Gastroesophageal sphincter (tissue), 4 donors: ENCODE measurements at places on chromosomes 6 and 20. TPM values are rescaled to one million over a fixed set of nuclear protein-coding genes. Genes with fewer than 3 reads are reported as not detected.

DNA sequence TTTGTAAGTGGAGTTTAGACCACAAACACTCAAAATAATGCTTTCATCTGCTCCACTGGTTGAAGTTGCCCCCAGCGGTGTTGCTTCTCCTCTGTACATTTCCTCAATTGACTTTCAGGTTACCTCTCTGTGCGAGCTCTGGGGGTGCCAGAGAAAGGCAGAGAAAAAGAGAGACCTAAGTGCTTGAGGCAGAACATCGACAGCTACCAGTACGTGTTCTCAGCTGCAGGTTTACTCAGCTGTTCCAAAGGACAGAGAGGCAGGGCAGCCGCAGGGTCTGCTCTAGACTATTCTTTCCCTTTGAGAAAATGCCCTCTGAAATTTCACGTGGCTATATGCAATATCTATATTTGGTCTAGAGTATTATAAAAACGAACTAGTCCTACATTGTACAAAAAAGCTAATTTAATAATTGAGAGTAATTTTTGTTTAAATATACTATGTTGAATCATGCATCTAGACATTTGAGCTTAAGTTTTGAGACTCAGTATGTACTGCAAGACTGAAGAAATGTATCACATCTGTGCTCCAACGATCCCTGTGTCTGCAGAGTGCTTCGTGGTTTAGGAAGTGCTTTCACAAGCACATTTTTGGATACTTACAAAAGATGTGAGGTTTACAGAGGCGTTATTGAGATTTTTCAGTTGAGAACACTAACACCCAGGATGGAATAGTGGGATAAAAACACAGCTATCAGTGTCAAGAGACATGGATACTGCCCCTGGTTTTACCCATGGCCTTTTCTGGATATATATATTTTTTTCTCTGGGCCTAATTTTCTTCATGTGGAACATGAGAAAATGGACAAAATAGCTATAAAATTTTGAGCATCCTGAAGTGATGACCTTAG, 453.6 kb upstream of the FLRT3 start:
- no peak for ATAC-seq

- ATAC-seq: peak; percentile 80
Measured at GRCh38 chr6:119096721-119097565, 18.5 kb upstream of the FAM184A start.

GRCh38 chr20:39524371-39524911, 562.3 kb downstream of the DHX35 start:
- no peak for ATAC-seq

GRCh38 chr20:17885544-17885943, 83.0 kb downstream of the SNX5 start:
- ATAC-seq: peak; percentile 22

GRCh38 chr6:104606361-104606760, 253.4 kb downstream of the HACE1 start:
- no peak for ATAC-seq

- no peak for ATAC-seq
Measured at GRCh38 chr20:37877832-37878772, 24.8 kb upstream of the VSTM2L start.

DNA sequence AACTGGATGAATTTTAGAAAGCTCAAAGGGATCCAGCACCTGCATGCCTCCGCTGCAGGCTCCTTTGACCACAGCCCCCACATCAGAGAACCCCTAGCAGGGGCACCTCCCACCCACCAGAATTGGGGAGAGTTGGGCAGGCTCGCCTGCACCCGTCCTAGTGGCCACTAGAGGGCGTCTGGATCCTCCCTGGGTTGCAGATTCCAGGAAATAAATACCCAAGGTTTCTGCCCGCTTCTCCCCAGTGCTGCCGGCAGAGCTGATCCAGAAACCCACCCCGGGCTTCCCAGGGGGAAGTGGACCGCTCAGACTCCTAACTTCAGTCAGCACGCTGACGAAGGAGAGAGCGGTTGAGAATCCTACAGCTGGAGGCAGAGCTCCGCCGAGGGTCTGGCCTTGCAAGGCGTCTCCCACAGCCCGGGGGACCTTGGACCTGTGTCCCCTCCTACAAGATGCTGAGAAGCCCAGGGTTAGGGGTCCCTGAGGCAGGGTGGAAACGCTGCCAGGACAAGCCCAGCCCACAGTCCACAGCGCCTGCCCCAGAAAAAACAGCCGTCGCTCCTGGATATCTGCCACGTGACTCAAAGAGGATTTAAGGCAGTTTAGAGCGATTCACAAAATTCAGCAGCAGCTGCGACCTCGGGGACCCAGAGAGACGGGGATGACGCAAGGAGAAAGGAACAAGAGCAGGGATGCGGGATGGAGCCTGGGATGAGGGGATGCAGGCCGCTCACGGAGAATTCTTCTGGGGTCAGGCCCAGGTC, 32.6 kb upstream of the PHACTR3 start:
- peak; percentile 67 for ATAC-seq

Gene LY6G6D
- total RNA-seq: not detected

Gene MYH7B
- 0.78 TPM for total RNA-seq

Gene POM121L2
- not detected for total RNA-seq

Gene SLC22A3
- total RNA-seq: 24.5 TPM

Gene ECT2L
- 0.27 TPM for total RNA-seq

Gene C2
- 17.2 TPM for total RNA-seq

Gene KCTD20
- 71.1 TPM for total RNA-seq
